ENCODE measurements at places on chromosomes 16 and 17.

DNA sequence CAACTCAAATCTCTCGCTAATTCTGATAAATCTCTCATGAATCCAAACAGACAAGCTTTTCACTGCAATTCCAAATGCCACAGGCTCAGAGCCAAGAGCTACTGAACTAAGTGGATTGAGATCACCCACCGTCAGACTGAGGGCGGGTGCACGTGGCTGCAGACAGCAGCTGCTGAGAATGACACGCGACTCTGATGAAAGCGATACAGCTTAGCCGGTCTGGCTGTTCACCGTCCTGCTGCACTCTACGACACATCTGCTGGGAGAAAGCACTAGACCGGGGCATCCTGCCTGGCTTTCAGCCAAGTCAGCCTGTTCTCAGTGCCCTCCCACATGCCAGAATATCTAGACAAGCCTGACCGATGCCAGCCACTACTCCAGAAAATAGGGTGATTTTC is 42.6 kb downstream of the KLHDC4 start:
- peak; percentile 98 for DNase-seq

DNA sequence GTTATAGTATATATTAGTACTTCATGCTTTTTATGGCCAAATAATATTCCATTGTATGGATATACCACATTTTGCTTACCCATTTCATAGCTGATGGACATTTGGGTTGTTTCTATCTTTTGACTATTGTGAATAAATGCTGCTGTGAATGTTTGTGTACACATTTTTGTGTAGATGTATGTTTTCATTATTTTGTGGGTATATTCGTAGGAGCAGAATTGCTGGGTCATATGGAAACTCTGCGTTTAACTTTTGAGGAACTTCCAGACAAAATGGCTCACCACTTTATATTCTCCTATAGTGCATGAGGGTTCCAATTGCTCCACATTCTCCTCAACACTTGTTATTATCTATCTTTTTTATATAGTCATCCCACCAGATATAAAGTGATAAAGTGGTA is 88.6 kb downstream of the CCT6B start:
- DNase-seq, result no peak

DNA sequence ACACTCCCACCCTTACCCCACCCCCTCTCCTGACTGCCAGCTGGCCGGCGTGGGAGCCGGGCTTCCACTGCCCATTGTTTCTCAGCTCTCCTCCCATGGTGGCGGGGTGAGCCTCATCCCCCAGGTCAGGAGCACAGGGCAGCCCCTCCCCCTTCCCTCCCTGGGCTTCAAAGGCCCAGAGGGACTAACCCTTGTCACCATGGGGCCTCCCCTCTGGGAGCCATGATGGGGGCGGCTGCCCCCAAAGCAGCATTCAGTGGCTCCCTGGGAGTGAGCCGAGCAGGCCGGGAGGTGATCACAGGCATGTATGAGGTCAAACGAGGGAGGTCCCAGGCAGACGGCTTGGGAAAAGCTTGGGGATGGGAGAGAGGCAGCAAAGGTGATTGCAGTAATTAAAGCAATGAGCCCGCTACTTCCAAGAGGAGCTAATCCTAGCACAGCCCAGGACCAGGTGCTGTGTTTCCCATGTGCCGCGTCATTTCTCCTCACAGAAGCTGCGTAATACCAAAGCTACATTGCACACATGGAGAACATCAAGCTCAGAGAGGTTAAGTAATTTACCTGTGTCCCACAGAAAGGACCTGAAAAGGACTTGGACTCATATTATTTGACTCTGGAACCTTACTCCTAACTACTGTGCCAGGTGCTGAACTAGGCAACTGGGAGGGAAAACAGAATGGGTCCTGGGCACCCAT is 24.5 kb downstream of the CDK5RAP3 start:
- DNase-seq, result no peak

GRCh38 chr16:31467151-31467773 is 4.7 kb upstream of the TGFB1I1 start:
- peak; percentile 50 for DNase-seq

- no peak for DNase-seq
These were observed 6.1 kb downstream of the ATMIN start for GRCh38 chr16:81041696-81042095.

DNA sequence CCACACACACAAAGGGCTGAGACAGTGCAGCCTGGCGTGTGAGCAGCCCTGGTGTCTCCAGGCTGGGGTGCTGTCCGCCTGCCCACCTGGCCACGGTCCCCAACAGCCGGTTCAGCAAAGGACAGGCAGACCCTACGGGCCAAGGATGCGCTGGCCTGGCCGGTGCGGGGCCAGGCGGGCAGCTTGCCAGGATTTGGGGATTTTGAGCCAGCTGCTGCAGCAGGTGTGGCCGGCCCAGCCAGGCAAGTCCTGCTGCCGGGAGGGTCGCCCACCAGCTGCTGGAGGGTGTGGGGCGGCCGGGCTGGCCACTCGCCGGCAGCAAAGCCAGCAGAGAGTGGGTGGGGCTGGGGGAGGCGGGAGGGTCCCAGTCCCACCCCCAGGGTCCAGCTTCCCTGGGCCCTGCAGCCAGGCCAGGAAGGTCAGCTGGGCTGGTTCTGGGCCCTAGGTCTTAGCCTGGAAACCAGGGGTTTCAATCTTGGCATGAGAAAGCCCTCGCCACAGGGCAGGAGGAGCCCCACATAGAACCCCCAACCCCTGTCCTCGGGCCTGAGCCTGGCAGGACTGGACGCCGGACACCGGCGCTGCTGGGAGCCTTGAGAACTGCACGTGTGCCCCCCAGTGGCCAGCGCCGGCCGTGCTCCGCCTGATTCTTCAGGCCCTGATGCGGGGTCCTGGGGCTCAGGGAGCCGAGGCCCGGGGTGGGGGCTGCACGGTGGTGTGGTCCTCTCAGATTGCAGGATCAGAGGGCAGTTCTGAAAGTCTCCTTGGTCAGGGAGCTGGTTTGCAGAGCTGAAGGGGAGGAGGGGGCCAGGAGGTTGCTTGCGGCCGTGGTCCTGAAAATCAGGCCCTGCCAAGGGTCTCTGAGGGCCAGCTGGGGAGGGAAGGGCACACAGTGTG is 17.6 kb upstream of the SSTR5 start:
- DNase-seq, result peak; percentile 64
